Stimulated activated CD4-positive, alpha-beta T cell treated with anti-CD3 and anti-CD28 coated beads, Interleukin-1b, Interleukin-23, amount 100 ng/mL, for 24 hours (primary cell): ENCODE measurements at places on chromosomes 11 and 22.

GRCh38 chr11:110447897-110448745 is 18.4 kb downstream of the FDX1 start:
- DNase-seq = no peak

DNA sequence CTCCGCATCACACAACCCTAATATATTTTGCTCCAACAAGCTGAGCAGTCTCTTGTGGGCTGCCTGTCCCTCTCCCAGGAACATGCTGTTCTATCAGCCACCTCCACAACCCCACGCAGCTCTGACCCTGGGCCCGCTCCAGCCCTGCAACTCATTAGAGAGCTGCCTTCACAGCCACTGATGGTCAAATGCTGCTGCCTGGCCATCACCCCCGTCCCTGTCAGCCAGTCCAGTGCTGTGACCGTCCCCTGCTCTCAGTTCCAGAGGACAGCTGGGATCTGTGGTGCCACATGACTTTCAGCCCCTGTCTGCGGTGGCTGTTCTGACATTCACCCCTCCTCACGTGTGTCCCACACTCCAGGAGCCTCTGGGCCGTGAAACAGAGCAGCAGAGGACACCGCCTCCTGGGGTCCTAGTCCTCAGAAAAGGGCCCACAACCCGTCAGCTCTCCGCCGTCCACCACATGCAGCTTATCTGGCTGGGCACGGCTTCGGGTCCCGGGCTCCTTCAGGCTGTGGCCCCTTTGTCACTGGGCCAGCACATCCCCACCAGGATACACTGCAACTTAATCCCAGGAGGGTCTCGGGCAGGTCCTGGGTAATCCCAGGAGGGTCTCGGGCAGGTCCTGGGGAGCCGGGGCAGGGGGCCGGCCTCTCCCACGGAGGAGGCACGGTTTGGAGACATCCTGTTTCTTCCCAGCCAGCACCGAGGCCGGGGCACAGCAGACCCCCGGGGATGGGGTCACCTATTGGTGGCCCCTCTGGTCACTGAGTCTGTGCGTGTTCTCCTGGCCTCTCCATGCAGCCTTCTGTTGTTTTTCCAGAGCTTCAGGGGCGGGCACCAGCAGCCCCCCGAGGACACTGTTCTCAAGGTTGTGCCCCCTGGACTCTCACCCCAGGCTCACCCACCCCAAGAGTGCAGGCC is 15.1 kb downstream of the CRELD2 start:
- DNase-seq = no peak

GRCh38 chr11:43994196-43994595 is 51.8 kb downstream of the C11orf96 start:
- DNase-seq = no peak

- no peak for DNase-seq
Observed at GRCh38 chr22:32976506-32976905, 81.7 kb downstream of the SYN3 start.

DNA sequence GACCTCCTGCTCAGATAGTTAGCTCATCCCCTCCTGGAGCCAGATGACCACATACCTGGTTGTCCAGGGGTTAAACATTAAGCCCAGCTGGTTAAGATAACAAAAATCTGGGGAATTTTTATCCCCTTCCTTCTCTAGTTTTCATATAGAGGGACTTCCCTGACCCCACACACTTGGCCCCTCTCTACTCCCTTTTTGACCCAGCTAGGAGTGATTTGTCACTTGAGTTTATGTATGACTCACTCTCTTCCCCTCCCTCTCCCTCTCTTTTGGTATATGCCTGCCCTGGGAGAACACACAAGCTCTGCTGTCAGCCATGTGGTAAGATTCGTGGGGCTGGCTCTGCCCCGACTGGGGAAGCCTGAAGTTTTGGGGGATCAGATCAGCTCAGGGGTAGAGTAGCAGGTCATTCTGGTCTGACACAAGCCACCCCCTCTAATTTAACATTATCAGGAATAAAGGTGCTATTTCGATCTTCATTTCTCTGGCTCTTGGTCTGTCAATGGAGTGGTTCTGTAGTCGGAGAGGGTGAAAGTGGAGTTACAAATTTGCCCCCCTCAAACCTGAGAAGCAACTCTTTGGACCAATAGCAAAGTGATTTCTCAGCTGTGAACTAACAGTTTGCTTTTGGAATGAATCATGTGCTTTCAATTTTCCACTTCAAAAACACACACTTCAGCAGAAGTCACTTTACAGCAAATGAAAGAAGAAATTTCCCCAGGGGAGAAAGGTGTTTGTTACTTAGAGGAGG is 415.3 kb upstream of the CADM1 start:
- DNase-seq = no peak

GRCh38 chr11:91194546-91194945 is 971.7 kb upstream of the CHORDC1 start:
- DNase-seq = no peak

DNA sequence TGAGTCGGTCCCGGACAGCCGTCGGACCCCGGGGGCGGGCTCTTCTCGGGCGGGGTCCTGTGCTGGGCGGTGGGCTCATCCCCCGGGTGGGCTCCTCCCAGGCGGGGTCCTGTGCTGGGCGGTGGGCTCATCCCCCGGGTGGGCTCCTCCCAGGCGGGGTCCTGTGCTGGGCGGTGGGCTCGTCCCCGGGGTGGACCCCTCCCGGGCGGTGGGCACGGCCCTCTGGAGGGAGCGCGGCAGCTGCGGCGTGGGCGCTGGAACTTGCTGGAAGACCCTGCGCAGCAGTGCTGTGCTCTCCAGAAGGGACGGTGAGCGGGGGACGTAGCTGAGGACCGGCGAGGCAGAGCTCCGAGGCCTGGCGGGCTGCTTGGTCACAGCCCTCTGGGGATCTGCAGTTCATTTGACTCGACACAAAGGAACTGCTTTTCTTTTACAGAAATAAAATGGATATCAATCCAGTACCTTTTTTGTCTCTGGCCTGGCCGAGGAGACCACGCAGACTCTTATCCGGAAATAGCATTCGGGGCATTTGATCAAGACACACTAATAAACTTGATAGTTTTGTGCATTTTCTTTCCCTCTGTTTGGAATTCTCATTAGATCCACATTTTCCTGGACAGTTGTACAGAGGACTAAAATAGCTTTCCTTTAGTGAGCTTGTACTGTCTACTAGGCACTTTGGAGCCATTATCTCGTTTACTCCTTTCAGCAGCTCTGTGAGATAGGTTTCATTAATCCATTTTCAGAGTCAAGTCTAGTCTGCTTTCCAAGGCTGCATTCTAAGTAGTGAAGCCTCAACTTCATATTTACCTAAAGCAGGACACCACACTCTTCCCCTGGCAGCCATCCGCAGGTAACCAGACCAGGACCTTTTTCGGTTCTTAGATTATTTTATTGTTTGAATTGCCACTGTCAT is 812 bp downstream of the JAM3 start:
- DNase-seq = no peak

DNA sequence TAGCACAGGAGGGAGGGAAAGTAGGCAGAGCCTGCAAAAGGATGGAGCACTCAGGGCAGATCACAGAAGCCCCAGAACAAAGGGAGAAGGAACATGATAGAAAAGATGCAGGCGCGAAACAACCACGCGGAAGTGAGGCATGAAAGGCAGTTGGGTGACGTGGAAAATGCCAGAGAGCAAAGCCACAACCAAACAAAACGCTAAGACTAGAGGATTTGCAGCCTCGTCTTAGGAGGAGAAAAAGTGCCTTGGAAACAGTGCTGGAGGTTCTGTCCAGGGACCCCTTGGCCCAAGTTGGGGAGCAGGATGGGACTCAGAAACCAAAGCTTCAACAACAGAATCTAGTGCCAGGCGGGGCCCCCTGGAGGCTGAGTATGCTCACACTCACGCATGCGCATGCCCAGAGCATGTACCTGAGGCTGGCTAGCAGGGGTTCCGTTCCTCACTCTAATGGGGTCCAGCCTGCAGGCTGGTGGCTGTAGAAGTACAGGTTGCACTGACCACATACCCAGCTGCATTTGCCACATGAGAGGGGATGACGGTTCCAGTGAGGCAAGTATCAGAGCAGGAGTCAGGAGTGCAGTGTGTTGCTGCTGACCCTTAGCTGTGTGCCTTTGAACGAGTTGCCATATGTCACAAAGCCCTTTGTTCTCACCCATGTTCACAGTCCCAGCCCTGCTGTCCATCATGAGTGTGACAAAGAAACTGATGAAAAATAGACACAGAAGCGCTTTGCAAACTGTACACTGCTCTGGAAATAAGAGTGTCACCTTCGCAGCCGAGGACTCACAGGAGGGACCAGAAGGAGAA is 568.6 kb upstream of the CADM1 start:
- DNase-seq = no peak

DNA sequence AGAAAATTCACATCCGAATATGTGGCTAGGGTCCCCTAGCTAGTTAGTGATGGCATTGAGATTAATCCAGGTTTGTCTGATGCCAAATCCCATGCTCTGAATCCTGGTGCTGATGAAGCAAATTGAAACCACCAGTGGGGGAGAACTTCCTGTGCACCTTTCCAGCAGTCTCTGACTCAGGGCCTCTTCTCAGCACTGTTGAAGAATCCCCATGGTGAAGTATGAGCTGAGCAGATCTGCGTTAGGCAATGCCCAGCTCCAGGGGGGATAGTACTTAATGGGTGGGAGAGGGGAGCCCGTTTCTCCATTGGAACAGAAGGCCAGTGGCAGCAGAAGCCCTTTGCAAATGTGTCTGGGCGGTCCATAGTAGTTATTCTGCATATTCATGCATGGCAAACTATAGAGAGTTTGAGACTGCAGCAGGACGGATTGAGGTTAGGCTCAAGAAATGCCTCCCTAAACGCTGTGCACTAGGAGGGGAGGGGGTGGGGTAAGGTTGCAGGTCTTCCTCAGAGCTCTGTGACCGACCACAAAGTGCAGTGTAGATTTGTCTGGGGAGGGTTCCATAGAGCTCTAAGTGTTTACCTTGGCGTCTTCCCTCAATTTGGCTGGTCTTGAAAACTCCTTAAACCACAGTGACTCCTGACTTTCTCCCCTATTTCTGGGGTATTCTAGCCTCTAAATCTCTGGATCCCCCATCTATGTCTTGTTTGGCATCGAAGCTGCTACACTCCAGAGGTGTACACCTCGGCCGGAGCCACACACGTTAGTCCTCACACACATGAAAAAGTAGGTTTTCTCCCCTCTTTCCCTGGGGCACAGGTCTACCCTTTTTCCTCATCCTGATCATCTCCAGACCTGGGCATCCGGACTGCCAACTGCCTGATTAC is 4.8 kb downstream of the POU2F3 start:
- DNase-seq = no peak

- no peak for DNase-seq
Observed at GRCh38 chr22:24944217-24944937, 2.1 kb downstream of the LHFPL7 start.

- DNase-seq = no peak
Observed at GRCh38 chr11:33062137-33062536, 22.8 kb downstream of the TCP11L1 start.

GRCh38 chr11:83007477-83007876 is 64.2 kb downstream of the RAB30 start:
- DNase-seq = no peak

GRCh38 chr11:131616481-131617140 is 246.2 kb downstream of the NTM start:
- DNase-seq = no peak

- DNase-seq = no peak
Observed at GRCh38 chr11:12075822-12076821, 34.3 kb upstream of the MICAL2 start.

GRCh38 chr22:23569716-23570115 is 10.4 kb downstream of the IGLL1 start:
- DNase-seq = no peak

- no peak for DNase-seq
Observed at GRCh38 chr11:57425565-57426438, 1.1 kb downstream of the SLC43A3 start.

- DNase-seq = no peak
Observed at GRCh38 chr11:134483857-134484256, 71.8 kb upstream of the B3GAT1 start.

DNA sequence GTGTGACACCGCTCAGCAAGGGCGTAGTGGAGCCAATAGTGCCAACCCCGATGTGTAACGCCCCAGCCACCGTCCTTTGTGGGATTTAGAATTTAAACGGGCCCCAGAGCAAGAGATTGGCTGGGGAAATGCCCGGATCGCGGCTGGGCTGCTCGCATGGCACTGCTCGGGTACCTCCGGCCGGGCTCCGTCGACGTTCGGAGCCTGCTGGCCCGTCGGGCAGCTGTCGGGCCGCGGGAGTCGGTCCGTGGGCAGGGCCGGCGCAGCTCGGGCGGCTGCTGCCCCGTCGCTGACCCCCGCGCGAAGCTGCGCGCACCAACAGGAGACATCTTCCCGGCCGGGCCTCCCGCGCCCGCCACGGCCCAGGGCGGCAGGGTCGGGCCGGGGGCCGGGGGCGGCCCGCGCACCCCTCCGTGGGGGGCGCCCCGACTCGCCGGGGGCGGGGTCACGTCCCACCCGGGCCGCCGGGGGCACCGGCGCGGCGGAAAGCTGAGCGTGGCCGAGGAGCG is 1.3 kb upstream of the KDM2A start:
- peak; percentile 15 for DNase-seq

DNA sequence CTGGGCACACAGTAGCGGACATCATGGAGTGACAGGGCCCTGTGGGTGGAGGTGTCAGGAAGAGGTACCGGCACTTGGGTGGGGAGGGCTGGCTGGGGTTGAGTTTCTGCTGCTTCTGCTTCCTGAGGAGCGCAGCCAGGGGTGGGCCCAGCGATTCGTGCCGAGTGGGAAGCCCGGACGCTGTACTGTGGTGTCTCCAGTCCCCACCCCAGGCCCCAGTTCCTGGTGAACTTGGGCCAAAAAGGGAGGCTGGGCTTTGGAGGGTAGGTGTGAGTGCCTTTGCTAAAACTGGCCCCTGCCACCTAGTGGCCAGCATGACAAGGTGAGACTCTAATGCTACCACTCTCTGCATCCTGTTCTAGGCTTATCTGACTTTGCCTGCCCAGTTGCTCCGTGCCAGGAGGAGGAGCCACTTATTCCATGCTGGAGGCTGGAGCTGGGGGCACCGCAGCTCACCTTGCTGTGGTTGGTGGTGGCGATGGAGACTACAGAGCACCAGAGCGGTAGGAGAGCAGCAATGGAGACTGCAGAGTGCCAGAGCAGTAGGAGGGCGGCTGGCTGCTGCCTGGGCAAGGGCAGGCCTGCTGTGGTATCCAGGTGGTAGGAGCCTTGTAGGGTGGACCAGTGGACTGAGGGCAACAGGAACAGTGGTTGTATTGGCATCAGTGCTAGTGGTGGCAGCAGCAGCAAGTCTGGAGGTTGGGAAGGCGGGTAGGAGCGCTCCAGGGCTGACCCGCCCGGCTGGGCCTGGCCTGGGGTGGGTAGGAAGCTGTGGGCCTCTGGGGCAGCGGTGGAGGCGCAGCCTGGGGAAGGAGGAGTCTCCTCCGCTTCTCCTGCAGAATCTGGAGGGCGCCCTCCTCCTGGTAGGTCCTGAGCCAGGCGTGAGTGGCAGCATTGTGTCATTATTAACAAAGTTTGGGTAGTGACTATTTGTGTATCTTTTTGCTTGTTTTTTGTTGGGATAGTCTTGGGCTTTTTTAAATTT is 2.2 kb upstream of the RFPL2 start:
- no peak for DNase-seq

DNA sequence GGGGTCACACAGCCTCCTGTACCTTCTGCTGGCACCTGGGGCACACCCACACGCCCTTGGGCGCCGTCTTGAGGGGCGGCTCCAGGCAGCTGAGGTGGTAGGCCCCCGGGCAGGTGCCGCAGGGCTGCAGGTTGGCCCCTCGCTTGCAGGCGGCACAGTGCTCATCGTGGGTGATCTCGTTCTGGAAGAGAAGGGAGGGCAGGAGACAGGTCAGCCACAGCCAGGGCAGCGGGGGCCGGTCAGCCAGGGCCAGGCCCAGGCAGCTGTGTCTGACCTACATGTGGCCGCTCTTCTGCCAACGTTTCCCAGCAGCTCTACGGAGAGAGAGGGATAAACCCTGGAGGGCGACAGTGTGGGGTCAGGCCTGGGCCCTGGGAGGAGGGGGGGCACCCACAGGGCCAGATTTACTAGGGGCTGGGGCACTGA is 121.9 kb downstream of the PHF21B start:
- DNase-seq = no peak
